ENCODE measurements at places on chromosomes 3 and 15. TPM values are rescaled to one million over a fixed set of nuclear protein-coding genes. Genes with fewer than 3 reads are reported as not detected.

LZTFL1 gene
- total RNA-seq = 7.0 TPM

PLSCR5 gene
- not detected for total RNA-seq

GNB5 gene
- 12.8 TPM for total RNA-seq

SCN11A gene
- total RNA-seq = not detected

WNT7A gene
- total RNA-seq = 0.24 TPM

SYNPR gene
- total RNA-seq = not detected

POC1A gene
- total RNA-seq = 14.3 TPM

NR2E3 gene
- not detected for total RNA-seq

ACVR2B gene
- 4.5 TPM for total RNA-seq

MYO1E gene
- 1.5 TPM for total RNA-seq

POPDC2 gene
- total RNA-seq = 2.3 TPM

UPK1B gene
- not detected for total RNA-seq

Measured in activated T-cell treated with anti-CD3 and anti-CD28 coated beads, Interleukin-2, amount 50 U/mL, for 4 hours (primary cell).